ENCODE measurements at places on chromosomes 5 and 9.
A peak's percentile ranks its signal among the peaks of the same experiment; 100 is the strongest.

DNA sequence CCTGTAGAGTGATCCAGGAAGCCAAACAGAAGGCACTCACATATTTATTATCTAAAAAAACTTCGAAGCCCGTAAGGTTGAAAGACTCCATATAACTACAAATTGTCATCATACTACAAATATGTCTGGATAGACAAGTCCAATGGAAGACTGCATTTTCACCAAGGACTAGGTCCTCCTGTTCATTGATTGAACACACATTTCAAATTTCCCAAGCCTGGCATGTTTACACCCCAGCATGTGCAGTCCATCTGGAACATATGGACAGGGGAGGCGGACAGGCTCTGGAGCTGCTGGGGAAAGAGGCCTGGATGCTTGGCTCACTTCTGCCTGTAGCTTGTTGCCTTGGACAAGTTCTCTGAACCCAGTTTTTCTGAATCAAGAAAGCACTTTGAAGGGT lies 378.7 kb downstream of the ENC1 start:
- DNase-seq, result no peak

- DNase-seq, result no peak
Measured at GRCh38 chr9:117795271-117795670, 91.1 kb downstream of the TLR4 start.

- no peak for DNase-seq
Measured at GRCh38 chr9:129170229-129170628, 7.8 kb downstream of the IER5L start.

GRCh38 chr5:120367896-120368634 lies 96.0 kb upstream of the PRR16 start:
- no peak for DNase-seq

DNA sequence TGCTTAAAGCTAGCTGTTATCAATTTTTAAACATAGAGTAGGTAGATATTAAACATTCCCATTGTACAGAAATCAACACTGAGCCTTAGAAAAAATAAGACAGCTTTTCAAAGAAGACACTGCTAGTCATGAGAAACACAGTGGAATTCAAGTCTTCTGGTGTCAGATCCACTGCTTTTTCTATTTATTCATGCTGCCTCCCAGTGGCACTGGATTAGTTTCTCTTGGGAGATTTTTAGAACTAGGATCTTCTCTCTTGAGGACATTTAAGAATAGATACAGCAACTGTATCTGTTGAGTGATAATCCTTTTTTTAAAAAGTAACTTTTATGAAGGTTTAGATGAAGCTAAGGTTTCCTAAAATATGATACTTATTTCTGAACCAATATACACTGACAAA lies 1635.4 kb upstream of the C9orf72 start:
- DNase-seq, result no peak

DNA sequence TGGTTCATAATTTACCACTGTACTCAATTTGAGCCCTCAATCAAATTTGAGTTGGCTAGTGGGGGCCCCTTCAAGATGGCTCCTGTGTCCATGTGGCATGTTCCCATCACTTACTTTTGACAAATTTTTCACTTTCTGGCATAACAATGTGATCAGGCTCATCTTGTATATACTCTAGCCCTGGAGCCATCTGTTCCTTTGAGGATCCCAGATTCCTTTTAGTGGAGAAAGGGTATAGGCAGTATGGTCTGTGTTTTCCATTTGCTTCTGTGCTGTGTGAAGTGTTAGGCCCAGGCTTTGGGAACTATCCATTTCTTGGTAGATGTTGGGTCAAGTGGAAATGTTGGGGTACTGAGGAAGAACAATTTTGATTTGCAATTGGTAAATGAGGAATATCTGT lies 45.7 kb downstream of the SH3GL2 start:
- no peak for DNase-seq

DNA sequence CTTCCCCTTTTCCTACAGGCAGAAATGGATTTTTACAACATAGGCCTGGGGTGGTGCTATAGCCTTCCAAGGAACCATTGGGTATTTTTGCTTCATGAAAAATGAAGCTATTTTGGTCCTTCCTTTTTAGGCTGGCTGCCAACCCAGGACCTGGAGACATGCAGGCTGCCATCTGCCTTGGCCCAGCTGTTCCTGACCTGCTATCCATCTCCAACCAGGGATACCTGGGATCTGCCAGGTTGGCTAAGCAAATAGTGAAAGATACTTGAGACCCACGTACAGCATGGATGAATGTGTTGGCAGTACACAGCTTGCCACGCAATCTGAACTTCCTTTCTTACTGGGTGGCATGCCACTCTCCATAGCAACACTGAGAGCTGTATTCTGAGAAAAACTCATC lies 31.1 kb downstream of the MRPS27 start:
- no peak for DNase-seq

GRCh38 chr9:129184596-129185122 lies 6.6 kb upstream of the IER5L start:
- no peak for DNase-seq

DNA sequence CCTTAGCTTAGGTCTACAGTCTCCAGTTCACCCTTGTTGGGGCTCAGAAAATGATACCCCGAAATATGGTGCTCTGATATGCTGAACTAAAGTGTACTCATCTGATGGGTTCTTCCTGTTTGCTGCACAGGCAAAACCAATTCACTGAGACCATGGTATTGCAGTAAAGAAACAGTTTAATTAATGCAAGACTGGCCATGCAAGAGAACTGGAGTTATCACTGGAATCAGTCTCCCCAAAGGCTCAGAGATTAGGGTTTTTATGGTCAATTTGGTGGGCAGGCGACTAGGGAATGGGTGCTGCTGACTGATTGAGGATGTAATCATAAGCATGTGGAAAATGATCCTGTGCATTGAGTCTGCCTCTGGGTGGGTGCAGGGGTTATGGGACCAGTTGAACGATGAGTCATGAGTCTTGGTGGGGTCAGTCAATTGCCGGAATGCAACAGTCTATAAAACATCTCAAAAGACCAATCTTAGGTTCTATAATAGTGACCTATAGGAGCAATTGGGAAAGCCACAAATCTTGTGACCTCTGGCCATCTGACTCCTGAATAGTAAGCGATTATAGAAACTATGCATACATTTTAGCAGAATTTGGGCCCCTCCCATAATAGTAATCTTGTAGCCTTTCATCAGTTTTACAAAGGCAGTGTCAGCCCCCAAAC lies 113.0 kb upstream of the ANKRD55 start:
- no peak for DNase-seq

DNA sequence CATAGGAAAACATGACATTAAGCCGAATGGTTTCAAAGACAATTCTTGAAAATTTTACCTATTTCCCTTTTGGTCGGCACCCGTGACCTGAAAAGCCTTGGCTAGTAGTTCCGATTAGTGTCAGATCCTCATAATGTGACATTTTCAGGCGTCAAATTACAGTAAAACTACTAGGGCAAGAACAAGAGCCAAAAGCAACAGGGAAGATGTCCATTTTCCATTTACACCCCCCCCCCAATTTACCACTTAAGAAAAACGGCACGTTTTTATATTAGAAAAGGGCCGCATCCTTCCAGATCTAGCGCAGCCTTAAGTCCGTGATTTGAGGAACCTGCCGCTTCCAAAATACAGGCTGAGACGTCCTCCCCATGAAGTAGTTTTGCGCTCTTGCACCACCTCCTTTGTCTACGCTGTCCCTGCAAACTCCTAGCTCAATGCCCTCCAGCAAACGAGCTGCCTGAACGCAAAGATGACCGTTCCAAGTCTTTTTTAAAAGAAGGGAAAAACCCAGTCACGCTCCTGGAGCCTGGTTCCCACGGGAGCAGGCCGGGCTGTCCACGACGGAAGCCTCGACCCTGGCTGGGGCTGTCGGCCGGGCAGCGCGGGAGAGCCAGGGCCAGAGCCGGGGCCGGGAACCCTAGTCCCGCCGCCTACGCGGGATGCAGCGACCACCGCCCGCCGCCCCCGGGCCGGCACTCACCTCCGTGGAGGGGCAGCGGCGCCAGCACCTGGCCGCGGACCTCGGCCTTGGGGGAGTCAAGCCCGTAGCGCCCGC lies 616 bp downstream of the RNF130 start:
- no peak for DNase-seq

- DNase-seq, result no peak
Measured at GRCh38 chr5:127206320-127207113, 84.1 kb upstream of the MEGF10 start.

DNA sequence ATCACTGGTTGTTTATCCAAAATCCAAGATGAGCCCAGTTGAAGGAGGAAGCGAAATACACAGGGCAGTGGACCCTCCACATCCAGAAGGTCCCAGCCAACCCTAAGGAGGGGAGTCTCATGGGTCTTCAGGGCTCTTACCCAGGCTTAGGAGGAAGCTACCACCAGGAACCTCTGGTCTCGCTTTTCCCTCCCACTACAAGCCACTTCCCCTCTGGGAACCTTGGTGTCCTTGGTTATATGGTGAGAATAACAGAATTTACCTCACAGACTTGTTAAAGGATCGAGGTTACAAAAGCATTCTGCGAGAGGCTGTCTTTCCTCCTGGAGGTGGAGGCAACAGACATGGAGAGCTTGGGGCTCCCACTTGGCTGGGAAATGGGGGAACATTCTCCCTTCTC lies 3.4 kb downstream of the HIGD2A start:
- no peak for DNase-seq

DNA sequence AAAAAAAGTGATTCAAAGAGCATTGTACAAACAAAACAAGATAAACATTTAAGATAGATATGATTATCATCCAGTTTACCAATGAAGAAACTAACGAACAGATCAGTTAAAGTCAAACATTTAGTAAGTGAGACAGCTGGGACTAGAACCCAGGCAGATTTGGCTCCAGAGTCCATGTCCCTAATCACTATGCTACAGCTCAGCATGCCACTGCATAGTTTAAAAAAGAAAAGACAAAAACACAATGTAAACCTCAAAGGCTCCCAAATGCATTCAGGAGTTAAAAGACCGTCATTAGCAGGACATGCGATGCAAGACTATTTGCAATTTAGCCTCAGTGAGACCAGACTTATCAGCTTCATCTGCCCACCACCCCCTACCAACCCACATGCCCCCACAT lies 36.8 kb downstream of the DENND1A start:
- no peak for DNase-seq

- no peak for DNase-seq
Measured at GRCh38 chr5:150632305-150633160, 7.9 kb upstream of the SYNPO start.

- DNase-seq, result peak; percentile 39
Measured at GRCh38 chr9:272251-273213, 57.9 kb downstream of the DOCK8 start.

DNA sequence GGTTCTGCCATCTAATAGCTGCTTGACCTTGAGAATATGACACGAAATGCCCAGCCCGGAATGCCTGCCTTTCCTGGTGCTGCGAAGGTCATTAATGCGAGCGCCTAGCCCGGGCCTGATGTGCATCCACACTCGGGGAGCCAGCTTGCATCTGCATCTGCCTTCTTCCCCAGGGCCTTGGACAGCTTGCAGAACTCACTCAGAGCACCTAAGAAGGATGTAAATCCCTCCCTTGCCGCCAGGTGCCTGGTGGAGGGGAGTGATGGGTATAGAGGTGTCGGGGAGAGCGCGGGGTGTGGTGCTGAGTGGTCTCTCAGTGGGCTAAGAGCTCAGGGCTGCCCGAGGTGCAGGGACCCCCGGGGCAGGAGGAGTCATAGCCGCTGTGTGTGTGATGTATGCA lies 127.2 kb downstream of the MRPL36 start:
- no peak for DNase-seq

GRCh38 chr5:106267256-106267655 lies 1403.5 kb downstream of the EFNA5 start:
- DNase-seq, result no peak

GRCh38 chr5:311963-312362 lies 9.6 kb upstream of the AHRR start:
- DNase-seq, result no peak

DNA sequence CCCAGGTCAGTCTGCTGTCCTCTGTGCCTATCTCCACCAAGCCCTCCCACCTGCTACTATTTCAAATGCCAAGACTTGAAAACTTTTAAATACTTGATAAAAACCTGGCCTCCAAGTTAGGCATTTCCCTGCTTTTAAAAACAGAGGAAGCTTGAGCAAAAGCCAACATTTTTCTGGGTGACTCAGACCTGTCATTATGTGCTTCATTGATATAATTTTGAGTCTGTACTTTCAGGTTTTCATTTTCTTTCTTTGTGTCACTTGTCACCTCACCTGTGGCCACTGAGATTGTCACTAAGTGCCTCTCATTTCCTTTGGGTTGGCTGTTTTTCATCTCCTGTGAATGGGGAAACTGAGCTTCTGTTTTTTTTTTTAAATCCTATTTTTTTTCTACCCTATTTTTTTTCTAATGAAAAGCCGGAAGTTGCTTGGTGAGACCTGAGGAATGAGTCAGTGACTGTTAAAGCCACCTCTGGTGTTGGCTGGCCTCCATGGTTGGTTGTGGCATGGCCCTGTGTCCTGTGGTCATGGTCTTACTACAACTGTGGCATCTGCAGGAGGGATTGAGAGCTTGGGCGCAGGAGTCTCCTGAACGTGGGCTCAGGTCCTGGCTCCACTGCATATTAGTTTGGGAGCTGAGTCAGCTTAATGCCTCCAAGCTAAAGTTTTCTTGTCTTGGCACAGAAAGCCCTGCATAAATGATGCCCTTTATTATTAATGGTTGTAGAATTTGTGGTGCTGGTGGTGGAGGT lies 56.7 kb downstream of the ARHGAP26 start:
- no peak for DNase-seq

DNA sequence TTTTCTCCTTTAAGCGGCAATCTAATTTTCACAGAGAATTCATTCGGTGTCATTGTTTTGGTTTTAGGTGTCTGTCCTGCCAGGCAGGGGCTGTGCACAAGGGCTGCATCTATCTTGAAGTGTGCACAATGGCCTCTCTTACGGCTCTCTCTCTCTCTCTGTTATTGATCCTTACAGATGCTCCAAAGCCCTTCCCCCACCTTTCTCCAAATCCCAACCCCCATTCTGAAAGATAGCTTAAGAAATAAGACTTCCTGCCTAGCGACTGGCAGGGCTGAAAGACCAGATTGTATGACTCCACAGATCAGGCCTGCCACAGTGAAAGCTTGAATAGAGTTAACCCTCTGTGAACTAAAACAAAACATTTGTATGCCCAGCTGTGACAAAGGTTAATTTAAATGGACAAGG lies 86.5 kb upstream of the NR5A1 start:
- no peak for DNase-seq

DNA sequence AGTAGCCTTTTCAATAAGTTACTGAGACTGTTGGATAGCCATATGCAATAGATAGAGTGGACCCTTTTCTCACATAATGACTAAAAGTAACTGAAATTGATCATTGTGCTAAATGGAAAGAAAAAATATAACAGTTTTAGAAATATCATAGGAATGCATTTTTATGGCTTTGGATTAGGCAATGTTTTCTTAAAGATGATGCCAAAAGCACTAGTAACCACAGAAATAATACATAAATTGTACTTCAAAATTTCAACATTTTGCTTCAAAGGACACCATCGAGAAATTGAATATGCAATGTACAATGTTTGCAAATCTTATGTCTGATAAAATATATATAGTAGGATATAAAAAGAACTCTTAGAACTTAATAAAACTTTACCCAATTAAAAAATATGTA lies 1267.5 kb upstream of the CDH9 start:
- no peak for DNase-seq
